NCI-H774 (cell line): ENCODE measurements at places on chromosomes 11 and 22.

DNA sequence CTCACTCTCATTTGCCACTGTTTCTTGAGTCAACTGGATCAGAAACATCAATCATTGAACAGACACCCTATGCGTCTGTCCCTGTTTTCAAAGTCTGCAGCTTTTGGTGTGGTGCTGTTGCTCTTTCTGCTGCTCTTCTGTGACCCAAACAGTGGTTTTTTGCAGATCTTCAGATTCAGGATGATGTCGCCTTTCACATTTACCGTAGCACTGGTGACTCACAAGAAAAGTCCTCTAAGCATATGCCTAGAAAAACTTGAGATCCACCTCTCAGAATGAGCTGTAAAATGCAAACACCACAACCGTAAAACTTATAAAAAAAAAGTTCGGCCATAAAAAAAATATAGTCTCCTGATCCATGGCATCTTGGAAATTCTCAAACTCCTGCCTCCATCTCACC lies 400.4 kb downstream of the NTM start:
- no peak for DNase-seq

DNA sequence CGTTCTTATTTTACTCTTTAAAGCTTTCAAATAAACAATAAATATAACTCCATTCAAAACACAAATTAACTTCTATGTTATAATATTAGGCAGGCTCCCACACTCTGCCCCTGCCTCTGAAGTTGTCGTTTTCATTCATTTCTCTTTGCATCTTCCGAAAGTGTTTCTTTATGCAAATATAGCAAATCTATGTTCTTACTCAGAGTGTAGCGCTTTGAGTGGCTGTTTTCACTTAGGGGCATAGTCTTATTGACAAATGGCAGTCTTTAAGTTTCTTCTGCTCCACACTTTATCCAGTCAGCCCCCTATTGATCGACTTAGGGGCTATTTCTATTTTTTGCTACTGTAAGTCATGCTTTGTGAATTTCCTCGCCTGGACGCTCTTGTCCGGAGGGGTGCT lies 45.3 kb upstream of the RTL6 start:
- no peak for DNase-seq

GRCh38 chr11:22065472-22065871 lies 127.4 kb upstream of the ANO5 start:
- DNase-seq = no peak

GRCh38 chr11:76566811-76567210 lies 103.7 kb downstream of the LRRC32 start:
- no peak for DNase-seq

GRCh38 chr11:70464509-70465361 lies 66.4 kb downstream of the CTTN start:
- DNase-seq = no peak

GRCh38 chr11:8767466-8768142 lies 85.0 kb downstream of the RPL27A start:
- no peak for DNase-seq

GRCh38 chr11:11384829-11385228 lies 31.8 kb upstream of the CSNK2A3 start:
- DNase-seq = no peak

GRCh38 chr22:29092243-29092642 lies 19.4 kb downstream of the KREMEN1 start:
- DNase-seq = no peak

DNA sequence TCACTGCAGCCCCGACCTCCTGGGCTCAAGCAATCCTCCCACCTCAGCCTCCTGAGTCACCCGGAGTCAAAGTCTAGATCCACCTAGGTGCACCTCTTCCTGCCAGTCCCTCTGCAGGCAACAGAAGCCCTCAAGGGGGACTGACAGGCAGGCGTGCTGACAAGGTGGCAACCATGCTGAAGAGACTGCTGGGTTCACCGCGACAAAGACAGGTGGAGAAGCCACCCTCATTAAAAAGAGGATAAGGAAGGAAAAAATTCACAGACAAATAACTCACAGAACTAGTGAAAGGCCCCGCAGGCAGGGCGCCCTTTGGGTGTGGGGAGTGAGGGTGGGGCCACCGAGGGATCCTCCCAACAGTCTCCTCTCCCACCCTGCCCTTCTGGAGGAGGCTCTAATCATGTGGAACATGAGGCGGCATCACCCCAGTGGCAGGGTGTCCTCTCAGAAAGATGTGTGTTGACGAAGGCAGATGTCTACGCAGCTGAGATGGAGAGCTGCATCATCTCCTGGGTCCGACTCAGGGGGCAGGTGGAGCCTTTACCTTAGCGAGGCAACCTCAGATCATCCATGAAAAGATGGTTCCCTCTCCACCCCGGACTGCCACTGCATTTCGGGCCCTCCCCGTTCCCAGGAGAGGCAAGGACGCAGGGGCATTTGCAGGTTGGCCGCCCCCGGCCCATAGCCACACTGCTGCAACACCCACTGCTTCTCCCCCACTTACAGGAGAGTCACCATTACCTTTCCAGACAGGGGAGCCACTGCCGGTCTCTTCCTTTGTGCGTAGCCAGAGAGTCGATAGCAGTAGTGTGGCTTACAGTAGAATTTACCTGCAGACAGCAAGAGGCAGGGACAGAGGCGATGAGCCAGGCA lies 91.2 kb upstream of the BID start:
- DNase-seq = no peak

GRCh38 chr11:44875037-44875436 lies 75.6 kb downstream of the TP53I11 start:
- no peak for DNase-seq

DNA sequence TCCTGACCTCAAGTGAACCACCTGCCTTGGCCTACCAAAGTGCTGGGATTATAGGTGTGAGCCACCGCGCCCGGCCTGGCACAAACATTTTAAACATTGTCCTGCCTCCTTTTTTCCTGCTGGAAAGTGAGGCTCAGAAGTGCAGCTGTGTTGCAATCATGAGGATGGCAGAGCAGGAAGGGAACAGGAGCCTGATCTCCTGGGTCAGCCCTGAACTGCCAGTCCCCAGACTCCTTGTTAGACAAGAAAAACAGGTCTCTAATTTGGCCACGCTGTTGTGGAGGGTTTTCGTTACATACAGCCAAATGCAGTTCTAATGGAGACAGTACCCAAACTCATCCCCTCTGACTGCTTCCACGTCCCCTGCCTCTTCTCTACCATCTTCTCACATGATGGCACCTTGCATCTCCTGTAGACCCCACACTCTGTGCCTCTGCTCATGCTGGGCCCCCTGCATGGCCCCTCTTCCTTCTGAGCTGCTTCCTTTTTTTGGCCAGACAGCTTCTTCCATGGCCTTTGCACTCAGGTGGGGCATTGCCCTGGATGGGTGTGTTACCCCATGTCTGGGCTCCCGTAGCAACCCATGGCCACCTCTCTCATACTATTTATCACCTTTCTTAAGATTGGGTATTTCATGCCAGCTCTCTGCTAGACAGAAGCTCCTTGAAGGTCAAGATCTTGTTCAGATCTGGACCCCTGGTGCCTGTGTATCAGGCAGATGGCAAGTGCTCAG lies 227.1 kb downstream of the CEP164 start:
- no peak for DNase-seq

- DNase-seq = peak; percentile 42
Observed at GRCh38 chr22:37681556-37682049, 4.5 kb upstream of the NOL12 start.

GRCh38 chr22:46067159-46068111 lies 82.9 kb upstream of the PPARA start:
- DNase-seq = no peak

DNA sequence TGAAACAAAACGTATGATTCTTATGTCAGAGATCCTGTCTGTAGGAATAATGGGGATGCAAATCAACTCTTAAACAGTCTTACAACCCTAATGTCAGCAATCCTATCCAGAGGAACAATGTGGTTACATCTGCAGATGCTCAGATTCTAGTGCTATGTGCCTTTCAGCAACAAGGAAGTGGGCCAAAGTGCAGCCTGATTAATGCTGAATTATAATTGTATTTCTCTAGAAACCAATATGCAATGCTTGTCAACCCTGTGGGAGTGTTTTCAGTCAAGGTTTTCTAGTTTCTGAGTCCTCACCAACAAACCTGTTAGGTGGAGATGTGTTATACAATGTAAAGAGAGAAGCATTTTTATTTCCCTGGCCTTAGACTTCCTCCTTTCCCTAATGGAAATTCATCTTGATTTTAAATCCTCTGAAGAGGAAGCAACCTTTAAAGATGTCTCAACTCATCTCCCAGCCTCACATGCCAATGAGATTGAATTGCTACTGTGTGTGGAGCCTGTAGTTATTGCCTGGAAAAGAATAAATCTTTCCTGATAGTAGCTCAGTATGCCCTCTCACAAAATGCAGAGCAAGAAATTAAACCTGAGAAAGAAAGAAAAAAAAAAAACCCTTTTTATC lies 26.2 kb upstream of the TMEM123 start:
- no peak for DNase-seq

- DNase-seq = no peak
Observed at GRCh38 chr22:49807780-49808708, 19.6 kb downstream of the BRD1 start.

GRCh38 chr22:23177197-23177596 lies 3.1 kb upstream of the BCR start:
- no peak for DNase-seq
